Gastrocnemius medialis (tissue), 4 donors: ENCODE measurements at places on chromosomes 16 and 17. TPM values are rescaled to one million over a fixed set of nuclear protein-coding genes. Genes with fewer than 3 reads are reported as not detected.

Gene GOSR2
- total RNA-seq: 25.3 TPM

DNA sequence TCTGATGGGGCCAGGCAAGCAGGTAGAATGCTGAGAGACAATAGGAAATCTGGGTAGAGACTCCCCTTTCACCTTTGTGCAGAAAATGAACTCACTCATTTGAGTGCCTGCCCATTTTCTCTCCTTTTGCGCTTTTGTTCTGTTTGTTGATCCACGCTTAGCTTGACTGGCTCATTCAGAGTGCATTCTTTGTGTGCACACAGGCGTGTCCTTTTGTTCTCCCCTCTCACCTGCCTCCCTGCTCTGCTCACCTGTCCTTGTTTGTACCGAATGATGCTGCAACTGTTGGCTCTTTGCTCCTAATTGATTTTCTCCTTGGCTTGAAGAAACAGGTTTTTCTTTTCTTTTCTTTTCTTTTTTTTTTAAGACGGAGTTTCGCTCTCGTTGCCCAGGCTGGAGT is 15.8 kb downstream of the PGS1 start:
- DNase-seq: no peak

DNA sequence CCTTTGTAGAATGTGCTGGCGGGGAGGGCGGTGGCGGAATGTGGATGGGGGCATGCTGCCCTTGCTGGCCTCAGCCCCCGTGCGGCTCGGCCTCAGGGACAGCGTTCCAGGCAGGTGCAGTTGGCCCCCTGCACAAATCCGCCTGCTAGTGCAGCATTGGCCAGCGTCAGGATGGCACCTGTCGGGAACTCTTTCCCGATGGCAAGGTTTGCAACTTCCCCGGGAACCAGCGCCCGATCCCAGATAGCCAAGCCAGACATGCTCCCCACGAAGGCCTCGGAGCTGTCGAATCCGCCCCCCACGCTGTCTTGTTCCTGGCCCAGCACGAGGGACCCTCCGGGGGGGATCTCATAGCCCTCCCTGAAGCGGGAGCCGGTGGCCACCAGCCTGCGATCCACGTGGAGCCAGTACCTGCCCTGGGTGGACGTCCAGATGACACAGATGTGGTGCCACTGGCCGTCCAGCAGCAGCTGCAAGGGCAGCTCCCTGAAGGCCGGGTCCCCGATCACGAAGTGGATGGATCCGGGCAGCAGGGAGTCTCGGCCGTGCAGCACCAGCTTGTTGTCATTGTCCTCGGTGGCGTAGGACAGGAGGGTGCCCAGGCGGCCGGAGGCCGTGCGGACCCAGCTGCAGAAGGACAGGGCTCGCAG is 2.8 kb downstream of the PTX4 start:
- no peak for DNase-seq

DNA sequence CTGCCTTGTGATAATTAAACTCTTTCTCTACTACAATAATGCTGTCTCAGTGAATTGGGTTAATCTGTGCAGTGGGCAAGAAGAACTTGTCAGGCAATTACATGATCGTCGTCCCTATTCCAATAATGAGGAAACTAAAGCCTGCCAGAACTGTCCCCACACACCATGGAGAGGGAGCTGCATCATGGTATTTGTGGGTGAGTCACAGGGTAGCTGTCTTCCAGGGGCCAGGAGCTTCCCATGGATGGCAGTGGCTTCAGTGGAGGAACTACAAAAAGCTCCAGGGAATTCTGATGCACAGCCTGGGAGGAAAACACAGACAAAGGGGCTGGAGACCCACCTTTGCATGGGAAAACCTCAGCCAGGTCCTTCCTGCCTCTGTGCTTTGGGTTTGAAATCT is 83.3 kb upstream of the C16orf82 start:
- no peak for DNase-seq

Gene SLC47A1
- 34.2 TPM for total RNA-seq

Gene CBLN1
- total RNA-seq: not detected

Gene ZNF287
- 5.6 TPM for total RNA-seq

- no peak for DNase-seq
Measured at GRCh38 chr17:9987779-9988585, 82.9 kb upstream of the RCVRN start.

DNA sequence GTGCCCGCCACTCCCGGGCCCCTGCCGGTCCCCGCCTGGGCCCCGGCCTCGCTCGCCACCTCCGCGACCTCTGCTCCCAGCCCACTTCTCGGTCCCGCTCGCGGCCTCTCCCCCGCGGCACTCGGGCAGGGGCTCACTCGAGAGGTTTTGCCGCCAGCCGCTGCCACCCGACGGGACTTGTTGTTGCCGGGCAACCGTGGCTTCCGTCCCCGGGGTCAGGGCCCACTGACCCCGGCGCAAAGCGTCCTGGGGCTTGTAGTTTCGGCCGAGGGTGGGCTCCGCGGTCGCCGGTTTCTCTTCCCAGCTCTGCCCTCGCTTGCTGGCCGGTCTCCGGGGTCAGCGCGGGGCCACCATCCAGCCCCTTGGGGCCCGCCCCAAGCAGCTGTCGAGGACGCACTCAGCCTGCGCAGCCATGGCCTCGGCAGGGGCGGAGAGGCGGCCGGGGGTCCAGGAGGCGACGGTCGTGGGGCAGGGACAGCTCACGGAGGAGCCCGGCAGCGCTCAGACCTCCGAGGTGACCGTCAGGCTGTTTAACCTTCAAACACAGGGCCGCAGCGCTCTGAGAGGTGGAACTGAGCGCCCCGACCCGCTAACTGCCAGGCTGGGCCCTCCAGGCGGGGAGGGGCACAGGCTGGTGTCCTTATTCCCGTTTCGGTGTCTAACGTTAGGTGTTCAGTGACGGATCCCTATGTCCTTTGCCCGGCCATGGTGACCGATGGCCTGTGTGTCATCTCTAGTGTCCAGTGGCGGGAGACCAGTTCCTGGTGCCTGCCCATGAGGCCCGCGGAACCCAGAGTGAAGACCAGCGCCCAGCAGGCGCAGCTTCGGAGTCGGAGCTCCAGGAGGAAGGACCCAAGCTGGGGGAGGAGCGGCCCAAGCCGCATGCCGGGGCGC is at the start of the genes C16orf86 and ENKD1:
Gene C16orf86, plus strand, starts transcription at position 256 of the 894 bp plus-strand sequence. Its CDS starts 157 bp downstream, at position 413.
Gene ENKD1, minus strand, starts transcription at position 192 of the 894 bp plus-strand sequence. CDS start 308 bp downstream, outside the sequence.
- DNase-seq: peak; percentile 80

DNA sequence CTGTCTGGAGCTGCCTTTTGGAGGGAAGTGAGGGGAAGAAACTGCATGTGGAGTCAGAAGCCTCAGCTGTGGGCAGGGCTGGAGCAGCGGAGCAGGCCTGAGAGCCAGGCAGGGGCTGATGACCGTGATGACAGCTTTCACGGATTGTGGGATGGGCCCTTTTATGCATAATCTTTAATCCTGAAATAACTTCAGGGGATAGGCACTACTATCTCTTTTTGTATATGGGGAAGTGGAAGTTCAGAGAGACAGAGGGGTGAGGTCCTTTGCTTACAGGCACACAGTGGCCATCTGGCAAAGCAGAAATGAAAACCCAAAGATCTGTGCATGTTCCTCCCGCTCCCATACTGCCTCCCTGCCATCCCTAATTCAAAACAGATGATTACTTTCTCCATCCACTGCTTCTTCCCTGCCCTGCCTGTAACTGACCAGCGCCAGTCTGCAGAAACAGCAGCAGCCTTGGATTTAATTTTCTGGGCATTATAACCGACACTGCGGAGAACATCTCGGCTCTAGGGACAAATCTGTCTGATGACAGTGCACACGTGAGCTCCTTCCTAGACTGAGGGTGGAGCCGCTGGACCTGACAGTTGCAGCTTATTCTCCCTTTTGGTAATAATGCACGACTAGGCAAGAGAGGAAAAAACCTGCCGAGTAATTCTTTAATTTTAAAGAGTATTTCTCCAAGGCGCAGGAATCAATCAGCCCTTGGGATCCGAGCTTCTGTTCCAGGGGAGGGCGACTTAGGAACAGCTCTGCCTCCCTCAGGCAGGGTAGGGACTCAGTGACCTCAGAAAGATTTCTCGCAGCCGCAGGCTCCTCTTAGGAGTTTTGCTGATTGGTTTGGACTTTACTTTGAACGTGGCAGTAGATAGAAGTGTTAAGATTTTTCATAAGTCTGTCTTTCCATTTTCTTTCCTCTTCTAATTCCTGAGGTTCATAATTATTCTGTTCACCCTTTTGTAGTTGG is 95.4 kb downstream of the UTP18 start:
- no peak for DNase-seq

DNA sequence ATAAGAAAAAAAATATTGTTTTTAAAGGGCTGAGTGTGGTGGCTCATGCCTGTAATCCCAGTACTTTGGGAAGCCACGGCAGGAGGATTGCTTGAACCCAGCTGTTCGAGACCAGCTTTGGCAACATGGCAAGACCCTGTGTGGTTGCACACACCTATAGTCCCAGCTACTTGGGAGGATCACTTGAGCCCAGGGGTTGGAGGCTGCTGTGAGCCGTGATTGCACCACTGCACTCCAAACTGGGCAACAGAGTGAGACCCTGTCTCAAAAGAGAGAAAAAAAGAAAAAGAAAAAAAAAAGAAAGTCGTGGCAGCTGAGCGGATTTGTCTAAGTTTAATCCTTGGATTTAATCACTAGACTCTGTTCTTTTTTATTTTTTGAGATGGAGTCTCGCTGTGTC is 6.3 kb upstream of the FCSK start:
- no peak for DNase-seq

DNA sequence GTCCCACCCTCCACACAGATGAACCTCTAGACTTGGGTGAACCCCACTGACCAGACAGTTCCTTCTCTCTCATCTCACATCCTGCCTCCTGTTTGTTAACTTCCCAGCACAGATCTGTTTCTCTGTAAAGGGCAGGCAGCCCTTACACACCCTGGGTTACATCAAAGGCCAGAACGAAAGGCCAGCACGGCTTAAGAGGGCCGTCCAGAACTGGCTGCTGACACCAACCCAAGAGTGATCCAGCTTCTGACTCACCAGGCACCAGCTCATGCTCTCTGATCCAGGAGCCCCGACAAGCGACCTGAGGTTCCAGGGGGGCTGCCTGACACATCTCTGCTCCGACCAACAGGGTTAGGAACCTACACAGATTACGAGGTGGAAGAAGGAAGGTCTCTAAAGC is 86.9 kb downstream of the MRM3 start:
- DNase-seq: peak; percentile 91

DNA sequence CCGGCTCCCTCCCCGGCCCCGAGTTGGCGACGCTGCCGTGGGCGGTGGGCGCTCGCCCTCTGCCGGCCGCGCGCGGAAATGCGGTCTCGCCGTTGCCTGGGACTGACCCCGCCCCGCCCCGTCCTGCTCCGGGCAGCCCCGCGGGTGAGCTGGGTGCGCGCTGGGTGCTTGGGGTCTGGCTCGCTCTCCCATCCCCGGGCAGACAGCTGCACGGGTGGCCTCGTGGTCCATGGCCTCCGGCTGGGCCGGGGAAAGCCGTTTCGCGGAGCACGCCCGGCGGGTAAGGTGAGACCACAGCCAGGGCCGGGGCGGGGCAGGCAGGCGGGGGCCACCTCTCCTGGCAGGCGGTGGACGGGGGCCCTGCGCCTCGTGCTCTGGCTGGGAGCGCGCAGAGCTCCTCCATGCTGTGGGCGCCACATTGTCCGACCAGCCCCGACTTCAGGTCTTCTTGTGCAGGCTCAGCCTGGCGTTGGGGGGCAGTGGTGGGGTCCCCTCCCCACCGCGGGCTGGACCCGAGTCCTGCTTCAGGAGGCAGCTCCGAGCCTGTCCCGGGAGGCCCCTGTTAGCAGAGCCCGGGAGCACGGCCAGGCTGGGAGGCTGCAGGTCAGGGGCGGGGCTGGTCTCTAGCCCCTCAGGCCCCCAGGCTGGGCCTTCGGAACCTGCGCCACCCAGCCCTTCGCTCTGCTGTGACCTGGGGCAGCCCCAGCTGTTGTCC is 7.0 kb upstream of the C1QTNF8 start:
- DNase-seq: no peak

- DNase-seq: no peak
Measured at GRCh38 chr16:89863741-89864526, 9.5 kb upstream of the TCF25 start.

GRCh38 chr16:785563-786535 is 2.3 kb downstream of the RPUSD1 start:
- peak; percentile 17 for DNase-seq

- no peak for DNase-seq
Measured at GRCh38 chr17:38334480-38335364, 9.0 kb downstream of the GPR179 start.

Gene RNF135
- 5.6 TPM for total RNA-seq

Gene KRTAP4-4
- not detected for total RNA-seq

DNA sequence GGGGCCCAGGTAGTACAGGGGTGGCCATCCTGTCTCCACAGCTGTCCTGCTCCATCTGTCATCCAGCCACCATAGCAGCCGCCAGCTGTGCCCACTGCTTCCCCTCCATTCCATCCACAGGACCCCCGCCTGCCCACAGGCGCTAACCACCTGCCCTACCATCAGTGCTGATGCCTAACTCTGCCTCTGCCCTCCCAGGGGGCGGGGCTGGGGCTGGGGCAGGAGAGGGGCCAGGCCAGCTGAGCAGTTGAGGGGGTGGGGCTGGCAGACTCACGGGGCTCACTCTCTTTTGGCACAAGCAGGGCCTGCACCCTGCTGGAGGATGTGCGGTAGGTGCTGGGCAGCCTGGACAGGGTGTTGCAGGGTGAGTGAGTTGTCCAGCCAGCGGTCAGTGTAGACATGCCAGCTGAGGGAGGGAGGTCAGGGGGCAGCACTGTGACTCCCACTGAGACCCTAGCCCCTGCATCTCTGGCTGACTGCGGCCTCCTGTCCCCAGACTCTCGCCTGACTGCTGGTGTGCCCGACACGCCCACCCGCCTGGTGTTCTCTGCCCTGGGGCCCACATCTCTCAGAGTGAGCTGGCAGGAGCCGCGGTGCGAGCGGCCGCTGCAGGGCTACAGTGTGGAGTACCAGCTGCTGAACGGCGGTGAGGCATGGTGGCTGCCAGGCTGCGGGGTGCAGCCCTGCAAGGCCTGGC is 9.6 kb downstream of the GALK1 start:
- no peak for DNase-seq

- DNase-seq: no peak
Measured at GRCh38 chr16:81003610-81004460, 2.9 kb downstream of the CMC2 start.

DNA sequence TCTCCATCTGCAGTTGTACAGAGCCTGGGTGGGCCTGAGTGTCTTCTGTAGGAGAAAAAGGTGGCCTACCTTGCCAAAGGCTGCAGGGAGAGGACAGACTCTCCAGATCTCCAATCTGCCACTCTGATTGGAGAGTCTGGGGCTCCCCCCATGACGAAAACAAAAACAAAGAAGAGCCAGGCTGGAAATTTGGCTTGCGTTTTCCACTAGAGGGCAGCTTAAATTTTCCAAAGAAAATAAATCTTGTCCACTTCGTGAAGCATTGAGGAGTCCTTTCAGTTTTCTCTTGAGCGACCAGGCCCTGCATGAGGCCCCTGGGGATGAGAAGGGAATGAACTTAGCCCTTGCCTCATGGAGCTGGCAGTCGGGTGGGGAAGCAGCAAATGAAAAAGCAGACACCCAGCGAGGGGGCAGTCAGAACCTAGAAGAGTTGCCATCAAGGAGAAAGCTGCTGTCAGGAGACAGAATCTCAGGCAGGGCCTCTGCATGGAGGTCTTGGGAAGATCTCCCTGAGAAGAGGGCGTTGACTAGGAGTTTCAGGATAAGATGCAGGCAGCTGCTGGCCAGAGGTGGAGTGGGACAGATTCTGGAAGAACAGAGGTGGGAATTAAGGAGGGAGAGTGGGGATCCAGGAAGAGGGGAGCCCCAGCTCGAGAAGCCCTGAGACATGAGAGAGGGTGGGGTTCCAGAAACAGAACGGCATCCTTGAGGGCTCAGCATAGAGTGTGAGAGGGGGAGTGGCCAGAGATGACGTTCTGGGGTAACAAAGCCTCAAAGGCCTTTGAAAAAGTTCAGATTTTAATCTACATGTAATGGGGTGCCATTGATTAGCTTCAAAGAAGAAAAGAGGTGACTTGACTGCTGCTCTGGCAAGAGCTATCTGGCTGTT is 8.4 kb upstream of the SHCBP1 start:
- no peak for DNase-seq

GRCh38 chr17:38761612-38762011 is 9.1 kb downstream of the PSMB3 start:
- DNase-seq: no peak

- DNase-seq: no peak
Measured at GRCh38 chr17:41692722-41693521, 4.2 kb downstream of the EIF1 start.

Gene SOX15
- 1.1 TPM for total RNA-seq
